ENCODE measurements at places on chromosomes 3 and 15.

DNA sequence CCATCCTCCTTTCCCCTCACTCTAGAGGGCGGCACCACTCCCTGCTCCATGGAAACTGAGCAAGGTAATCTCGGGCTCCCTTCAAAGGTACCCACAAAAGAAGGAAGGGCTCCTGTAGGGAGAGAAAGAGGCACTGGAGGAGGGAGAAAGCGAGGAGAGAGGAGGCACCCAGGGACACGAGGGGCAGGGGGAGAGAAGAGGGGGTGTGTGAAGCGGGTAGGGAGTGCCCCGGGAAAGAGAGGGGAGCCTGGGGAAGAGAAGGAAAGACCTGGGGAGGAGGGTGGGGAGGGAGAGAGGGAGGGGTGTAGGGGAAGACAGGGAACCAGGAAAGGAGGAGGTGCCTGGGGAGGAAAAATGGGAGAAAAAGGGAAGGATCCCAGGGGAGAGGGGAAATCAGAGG, 523 bp downstream of the VILL start:
- no peak for DNase-seq

- DNase-seq = no peak
Observed at GRCh38 chr15:39919411-39919747, 687 bp downstream of the GPR176 start.

DNA sequence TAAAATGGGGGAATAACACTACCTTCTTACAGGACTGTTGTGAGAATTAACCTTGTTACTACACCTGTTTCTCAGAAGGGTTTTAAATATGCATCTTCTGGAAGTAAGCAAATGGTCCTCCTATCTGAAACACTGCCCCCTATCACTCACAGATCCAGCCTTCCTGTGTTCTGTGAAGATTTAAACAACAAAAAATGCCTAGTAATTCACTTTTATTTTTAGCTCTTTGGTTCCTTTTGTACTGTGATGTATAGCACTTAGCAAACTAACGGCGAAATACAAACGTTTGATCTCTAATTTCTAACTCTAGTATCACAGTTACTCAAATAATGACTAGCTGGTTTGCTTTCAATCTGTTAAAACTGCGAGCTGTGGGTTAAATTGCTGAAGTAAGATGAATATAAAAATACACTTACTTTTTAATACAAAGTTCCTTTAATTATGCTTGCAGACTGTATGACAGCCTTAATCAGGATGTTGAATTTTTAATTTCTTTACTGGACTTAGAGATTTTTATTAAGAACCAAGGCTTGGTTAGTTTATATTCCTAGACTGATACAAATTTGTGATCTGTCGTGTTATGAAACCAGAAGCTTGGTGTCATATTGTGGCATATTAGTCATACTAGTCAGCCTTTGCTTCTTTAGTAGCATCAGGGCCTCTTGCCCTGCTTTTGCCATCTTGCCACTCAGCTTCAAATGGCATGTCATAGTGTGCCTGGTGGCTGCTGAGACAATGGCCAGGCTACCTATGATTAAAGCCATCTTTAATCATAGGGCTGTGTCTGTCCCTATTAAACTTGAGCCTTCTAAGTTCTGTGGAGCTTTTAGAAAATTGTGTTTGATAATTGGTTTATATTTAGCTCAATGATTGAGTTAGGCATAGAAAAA, 9.2 kb downstream of the EIF3J start:
- DNase-seq = no peak

DNA sequence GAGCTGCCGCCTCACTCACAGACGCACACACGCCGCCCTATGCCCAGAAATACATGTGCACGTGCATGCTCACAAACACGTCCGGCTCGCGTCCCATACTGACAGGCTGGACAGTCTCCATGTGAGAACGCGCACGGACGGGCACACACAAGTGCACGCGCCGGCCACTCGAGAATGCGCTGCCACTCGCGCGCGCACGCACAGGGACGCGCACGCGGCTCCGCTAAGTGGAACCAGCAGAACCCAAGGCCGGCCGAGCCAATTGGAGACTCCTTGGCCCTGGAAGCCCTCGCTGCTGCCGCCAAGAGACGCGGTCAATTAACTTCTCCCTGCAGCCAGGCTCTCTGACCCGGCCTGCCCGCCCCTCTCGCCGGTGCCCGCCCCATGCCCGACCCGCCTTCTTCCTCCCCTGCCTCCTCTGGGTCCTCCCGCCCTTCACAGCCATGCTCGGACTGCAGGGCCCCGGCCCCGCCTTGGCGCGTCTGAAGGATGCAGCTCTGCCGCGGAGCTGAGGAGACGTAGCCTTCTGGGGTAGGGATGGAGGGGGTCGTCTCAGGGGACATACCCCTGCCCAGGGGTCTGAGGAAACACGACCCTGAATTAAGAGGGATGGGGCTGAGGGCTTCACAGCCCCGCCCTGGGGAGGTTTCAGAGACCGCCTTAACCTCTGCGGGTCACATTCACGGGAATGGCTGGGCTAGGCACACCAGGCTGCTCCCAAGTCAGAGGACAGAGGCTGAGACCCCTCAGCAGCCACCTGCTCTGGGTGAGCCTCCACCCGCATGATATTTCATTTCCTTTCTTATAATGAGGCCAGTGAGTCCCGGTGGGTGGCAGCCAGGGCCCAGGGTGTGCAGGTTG, 15.0 kb downstream of the PTH1R start:
- DNase-seq = no peak

DNA sequence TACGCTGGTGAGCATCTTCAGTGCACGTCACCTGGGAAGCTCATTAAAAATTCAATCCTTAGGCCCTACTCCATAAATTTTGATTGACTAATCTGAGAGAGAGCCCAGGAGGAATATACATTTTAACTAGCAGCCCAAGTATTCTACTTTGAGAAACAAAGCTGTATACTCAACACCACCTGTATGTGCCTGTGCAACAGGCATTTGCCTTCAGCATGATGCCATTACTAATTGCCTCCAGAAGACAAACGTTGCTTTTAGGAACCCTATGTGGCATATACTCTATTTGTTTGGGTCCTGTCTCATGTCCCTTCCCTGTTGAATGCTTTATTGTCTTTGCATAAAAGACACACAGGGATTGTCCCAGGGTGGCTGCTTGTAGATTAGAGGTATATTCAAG, 7.7 kb downstream of the ASTE1 start:
- DNase-seq = no peak

- no peak for DNase-seq
Observed at GRCh38 chr3:23396746-23397145, 193.6 kb downstream of the UBE2E2 start.

DNA sequence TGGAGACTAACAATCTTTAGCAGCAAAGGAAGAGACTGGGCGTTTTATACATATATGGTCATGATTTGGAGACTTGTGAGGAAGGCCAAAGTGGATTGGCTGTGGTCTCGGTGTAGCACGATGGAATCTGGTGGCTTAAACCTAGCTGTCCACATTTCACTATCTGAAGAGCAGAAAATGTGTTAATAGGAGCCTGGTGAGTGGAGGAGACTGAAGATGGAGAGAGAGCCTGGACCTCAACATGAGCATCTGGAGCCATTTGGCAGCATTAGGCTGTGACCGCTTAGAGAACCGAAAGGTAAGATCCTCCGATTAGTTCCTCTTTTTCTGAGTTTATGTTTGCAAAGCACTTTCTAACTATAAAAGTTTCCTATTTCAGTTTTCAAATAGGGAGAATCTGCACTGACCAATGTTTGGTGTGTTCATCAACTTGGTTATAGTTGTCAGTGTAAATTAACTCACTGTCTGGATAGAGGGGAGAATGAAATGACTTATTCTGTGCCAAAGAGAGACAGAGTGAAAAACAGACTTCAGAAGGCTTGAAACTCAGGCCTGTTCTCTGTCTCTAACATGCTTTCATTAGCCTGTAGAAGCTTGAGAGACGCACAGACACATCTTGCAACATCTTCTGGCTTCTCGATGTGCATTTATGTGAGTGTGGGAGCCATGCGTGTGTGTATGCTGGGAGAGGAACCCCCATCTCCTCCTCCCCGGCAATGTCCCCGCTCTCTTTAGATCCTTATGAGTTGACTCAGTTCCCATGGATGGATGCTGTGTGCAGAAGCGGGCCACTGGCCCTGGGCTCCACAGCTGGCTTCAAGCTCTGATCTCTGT, 244.7 kb upstream of the TBL1XR1 start:
- no peak for DNase-seq

GRCh38 chr3:50302095-50303012, 1.0 kb downstream of the HYAL1 start:
- no peak for DNase-seq

- no peak for DNase-seq
Observed at GRCh38 chr3:110567029-110567428, 504.6 kb upstream of the NECTIN3 start.

DNA sequence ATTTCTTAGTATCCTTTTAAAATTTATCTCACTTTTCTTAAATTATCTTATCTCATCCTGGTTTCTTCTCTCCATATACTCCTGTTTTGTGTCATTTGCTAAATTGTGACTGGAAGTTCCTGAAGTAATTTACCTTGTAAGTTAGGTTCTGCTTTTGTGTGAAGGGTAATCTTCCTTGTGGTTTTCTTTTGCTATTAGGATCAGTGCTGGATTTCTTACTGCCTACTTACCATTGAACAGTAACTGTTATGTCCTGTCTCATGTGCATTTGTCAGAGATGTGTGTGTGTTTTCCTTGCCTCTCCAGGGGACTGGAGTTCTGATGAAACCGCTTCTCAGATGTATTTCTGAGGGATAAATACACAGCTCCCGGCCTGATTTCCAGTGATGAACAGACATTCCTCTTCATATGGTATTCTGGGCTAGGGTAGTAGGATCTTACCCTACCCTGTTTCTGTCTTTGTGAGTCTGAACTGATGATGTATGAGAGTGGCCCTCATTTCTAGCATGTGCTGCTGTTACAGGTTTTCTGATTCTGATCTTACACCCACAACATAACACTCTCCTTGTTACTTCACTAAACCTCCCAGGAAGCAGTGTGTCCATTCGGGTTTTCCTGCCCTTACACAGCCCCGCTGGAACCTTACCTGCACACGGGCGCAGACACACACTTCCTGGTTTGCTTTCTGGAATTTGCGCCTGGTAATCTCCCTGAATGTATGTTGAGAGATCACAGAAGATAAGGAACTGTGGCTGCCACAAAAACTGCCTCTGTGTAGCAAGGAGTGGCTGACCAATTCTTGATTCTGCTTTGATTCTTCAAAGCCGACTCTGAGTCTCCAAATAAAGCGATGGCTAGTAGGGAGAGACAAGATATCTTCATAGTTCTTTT, 14.7 kb downstream of the PAK2 start:
- DNase-seq = no peak

DNA sequence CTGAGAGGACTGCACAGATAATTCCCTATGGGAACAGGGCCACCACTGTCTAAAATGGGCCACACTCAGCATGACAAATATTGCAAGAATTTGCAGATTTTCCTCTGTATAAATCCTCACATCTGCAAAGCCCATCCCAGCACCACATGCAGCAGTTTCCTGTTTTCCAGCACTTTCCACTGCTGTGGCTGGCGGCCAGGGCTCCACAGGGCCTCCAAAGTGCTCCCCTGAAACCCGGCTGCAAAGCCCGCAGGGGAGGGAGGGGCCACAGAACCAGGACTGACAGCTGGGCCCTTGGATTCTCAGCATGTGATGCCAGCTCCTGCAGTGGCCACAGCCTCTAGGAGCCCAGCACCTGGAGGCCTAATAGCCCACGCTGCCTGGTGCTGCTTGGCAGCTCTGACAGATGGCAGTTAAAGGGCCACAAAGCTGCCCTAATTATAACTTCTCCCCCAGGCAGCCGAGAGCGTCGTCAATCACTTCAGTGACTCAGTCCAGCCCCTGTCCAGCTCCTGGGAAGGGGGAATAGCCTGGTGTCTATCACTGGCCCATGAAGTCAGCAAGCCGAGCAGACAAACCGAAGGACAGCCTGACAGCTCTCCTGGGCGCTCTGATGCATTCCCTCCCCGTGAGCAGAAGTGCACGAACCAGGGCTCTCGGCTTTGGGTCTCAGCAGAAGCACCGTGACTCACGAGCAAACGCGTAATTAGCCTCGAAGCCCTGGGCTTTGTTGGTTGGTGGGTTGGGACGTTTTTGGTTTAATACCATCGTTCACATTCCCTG, 4.7 kb downstream of the LRRC15 start:
- no peak for DNase-seq

GRCh38 chr15:67303490-67304363, 49.1 kb downstream of the IQCH start:
- DNase-seq = peak; percentile 9

DNA sequence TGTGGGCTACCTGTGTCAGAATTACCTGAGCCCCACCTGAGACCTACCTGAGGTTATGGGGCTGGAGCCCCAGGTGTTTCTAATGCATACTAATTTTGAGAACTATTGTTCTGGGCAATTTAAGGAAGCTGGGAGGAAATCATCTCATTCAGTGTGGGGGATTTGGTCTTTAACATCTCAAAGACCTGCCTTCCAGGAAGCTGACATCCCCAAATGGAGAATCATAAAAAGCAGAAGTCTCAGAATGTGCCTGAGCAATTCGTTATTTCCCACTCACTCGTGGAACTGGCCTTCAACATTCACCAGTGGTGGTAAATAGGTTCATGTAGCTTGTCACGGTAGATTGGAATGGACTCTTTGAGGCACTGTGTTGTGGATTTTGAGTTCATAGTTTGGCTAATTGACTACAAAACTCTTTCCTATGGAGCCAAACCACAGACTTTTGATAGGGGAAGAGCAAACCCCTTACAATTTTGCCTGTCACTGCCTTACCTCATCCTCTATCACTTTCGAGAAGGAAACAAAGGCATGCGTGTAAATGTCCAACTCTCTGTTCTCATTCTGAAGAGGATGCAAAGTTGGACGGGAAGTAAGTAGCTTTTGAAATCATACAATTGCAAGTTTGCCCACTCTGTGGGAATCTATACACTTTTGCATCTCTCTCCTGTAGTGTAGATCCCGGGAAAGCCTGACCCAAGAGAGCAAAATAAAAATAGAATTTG, 521.0 kb upstream of the MDFIC2 start:
- no peak for DNase-seq

GRCh38 chr15:74724570-74725224, 631 bp downstream of the CYP1A1 start:
- DNase-seq = no peak

- DNase-seq = no peak
Observed at GRCh38 chr3:123084738-123085237, 18.0 kb downstream of the PDIA5 start.

DNA sequence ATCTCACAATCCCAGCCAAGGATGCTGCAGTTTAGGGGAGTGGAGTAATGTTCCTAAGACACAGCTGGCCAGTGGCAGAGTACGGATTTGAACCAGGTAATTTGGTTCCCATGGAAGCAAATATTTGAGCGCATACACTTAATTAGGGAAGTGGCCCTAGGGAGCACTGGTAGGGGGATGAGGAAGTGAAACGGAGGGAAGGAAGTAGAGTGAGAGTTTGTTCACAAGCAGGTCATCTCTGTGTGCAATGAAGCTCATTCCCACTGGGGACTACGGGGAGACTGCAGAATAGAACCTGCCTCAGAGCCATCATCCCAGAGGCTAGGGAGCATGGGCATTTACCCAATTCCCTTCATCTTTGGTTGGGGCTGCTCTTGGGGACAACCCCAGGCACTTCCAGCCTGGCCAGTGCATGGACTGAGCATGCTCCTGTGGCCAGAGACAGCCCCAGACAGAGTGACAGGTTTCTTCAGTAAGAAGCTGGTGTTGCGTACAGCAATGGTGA, 317.2 kb upstream of the PROK2 start:
- no peak for DNase-seq

GRCh38 chr3:123713211-123713610, 128.4 kb upstream of the HACD2 start:
- no peak for DNase-seq

Measured in T-cell (primary cell).